ENCODE measurements at places on chromosomes 7 and 10.

DNA sequence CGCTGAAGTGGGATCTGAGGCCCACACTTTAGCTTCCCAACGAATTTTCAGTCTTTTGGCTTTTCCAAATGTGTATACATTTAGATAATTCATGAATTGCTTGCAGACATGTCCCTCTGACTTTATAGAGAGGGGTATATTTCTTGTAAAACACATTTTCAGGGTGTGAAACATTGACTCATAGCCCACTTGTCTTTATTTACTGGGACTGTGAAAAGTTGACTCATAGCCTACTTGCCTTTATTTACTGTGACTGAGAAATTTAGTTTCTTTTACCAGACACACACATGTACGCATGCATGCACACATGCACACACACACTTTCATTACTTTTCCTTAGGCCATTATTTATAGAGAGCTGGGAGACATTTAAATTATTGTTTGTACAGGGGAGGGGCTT lies 79.1 kb downstream of the VTI1A start:
- DNase-seq, result no peak

GRCh38 chr10:114518401-114519305 lies 114.4 kb upstream of the AFAP1L2 start:
- no peak for DNase-seq

DNA sequence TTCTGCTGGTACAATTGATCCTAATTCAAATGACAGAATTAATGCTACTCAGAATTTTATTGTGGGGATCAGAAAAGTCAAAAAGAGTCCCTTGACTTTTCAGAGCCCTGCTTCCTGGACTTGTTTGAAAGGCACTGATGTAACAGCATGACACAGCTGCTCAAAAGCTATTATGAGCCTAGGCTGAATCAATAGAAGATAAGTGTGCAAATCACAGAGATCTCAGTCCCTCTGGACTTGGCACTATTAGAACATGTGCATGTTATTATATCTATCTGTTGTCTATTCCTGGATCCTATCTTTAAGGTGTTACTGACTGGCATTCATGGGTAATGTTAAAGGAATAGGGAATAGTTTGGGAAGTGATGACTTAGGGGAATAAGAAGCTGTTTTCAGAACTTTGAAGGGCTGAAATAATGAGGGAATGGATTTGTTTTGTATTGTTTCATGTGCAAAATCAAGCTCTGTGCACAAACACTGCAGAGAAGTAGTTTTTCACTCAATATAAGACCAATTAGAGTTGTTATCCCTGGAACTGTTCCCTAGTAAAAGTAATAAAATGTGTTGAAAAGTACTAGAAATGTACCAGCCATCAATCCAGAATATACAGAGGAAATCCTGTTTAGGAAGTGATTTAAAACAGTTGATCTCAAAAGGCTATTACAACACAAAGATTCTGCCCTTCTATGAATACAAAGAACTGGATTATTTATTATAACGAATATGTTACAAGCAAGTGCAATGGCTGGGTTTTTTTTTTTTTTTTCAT lies 814.9 kb upstream of the C7orf33 start:
- no peak for DNase-seq

DNA sequence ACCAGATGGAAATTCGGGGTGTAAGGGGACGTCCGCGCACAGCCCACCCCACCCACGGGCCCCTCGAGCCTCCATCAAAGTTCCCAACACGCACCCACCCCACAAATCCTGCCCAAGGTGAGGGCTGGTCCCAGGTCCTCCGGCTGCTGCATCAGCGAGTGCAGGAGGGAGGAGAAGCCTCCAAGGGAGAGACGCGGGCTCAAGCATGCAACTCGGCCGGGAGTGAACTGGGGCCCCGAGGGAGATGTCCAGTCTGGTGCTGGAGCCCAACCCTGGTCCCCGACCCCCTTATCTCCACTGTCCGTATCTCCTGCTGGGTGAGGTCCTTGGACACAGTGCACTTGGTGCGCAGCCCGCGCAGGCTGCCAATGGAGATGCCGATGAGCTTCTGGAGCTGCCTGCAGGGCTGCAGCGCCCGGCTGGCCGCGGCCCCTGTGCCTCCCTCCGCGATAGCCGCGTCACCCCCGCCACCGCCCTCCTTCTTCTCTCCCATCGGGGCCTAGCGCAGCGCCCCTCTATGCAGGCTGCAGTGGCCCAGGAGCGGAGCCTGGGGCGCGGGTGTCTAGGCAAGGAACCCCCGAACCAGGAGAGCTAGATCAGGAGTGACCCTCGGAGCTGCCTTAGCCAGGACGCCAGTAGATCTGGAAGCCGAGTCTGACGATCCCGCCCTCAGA lies 489.2 kb downstream of the ZNF33B start:
- no peak for DNase-seq

DNA sequence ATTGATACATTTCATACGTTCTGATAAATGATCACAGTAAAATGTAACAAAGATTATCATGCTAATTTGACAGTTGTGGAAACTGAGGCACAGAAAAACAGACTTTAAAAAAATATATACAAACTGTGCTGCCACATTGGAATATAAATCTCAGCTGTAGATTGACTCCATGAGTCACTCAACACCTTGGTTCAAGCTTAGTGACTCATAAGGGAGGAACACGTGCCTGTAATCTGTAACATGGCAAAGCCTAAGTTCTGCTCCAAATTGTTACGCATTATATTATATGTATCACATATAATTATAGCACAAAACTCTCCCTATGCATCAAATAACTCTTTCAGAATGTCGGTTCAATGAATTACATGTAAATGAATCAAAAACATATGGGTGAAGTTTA lies 1047.5 kb downstream of the GATA3 start:
- DNase-seq, result no peak

GRCh38 chr10:131693766-131694165 lies 207.0 kb upstream of the PPP2R2D start:
- DNase-seq, result no peak

DNA sequence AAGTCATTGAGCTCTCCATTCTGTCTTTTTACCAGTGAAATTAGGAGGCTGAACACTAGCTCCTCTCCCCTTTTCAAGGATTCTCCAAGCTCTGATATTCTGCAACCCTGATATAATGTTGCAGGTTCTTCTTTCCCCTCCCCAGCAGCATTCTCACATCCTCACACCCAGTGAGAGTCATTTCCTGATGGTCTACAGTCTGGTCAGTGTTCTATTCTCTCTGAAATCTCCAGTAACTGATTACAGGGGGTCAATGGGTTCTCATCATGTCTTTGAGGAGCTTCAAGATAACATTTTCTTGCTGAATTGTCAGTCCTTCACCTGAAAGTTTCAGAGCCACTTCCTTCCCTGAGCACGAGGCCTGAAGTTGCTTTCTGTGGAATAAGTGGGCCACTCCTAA lies 299.4 kb downstream of the PTEN start:
- DNase-seq, result no peak

GRCh38 chr7:137587326-137587725 lies 243.8 kb upstream of the PTN start:
- DNase-seq, result no peak

- peak; percentile 39 for DNase-seq
These were observed 863 bp downstream of the CCNY start for GRCh38 chr10:35336921-35337823.

GRCh38 chr7:139490130-139490529 lies 6.7 kb upstream of the KLRG2 start:
- DNase-seq, result no peak

DNA sequence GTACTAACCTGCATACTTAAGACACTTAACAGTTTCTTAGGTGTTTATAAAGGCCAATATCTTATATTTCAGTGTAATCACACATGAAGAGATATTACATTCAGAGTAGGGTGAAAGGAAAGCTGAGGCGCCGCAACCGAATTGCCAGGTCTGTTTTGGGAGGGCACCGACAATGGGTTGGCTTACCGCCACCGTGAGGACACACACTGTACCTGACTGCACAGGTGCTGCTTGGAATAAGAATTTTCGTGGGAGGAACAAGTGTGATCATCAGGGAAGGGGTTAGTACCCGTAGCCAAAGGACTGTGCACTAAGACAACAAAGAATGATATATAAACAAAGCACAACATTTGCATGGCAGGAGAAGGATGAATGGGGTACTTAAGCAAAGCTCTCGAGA lies 591.8 kb downstream of the SUGCT start:
- DNase-seq, result no peak

GRCh38 chr10:72754275-72755032 lies 62.5 kb downstream of the MCU start:
- no peak for DNase-seq

DNA sequence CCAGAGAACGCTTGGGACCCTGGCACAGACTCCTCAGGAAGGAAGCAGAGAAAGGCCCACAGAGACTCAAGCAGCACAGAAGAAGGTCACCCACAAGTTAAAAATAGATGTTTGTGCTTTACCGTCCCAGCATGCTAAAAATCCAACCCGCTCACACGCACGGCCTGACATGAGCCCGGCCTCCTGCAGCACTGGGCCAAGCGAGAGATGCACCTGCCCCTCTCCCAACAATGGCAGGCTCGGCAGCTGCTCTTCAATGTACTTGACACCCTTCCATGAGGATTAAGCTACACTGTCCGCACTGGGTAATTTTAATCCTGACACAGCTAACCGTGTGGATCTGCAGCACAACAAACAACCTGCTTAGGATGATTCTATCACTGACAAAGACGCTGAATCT lies 9.3 kb downstream of the DIP2C start:
- DNase-seq, result no peak

- DNase-seq, result peak; percentile 63
These were observed 109.6 kb upstream of the MTPN start for GRCh38 chr7:136086712-136087111.

Data from amygdala (tissue), 56 donors.